ENCODE measurements at places on chromosomes 6 and 20.

GRCh38 chr20:24957326-24958016 lies 8.4 kb downstream of the CST7 start:
- no peak for DNase-seq

DNA sequence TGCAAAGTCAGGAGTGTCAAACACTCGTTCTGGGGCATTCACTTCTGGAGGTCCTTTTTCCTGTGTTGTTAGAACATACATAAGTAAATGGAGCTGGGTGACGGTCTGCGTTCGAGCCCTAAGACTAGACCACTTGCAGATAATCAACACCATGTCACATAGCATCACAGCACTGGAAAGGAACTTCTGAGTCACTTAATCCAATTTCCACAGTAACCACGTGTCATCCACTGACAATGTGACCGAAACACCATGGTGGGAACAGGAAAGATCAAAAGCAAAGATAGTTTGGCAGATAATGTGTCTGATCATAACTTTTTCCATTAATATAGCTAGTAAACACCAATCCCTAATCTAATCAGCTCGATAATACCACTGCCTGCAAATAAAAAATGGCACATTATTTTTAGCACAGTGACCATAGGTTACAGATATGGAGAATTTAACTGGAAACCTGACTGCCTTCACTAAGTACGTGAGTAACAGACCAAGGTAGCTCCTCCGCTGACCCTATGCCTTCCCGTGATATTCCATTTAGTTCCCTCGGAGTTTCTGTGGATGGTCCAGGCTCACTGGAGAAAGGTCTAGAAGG lies 34.8 kb downstream of the WRNIP1 start:
- DNase-seq = no peak

- DNase-seq = no peak
These were observed 26.4 kb downstream of the FRK start for GRCh38 chr6:116034327-116034726.

- DNase-seq = peak; percentile 41
These were observed 321.5 kb upstream of the MAN1A1 start for GRCh38 chr6:119671105-119671504.

GRCh38 chr6:114638341-114638740 lies 295.5 kb upstream of the HS3ST5 start:
- DNase-seq = no peak

DNA sequence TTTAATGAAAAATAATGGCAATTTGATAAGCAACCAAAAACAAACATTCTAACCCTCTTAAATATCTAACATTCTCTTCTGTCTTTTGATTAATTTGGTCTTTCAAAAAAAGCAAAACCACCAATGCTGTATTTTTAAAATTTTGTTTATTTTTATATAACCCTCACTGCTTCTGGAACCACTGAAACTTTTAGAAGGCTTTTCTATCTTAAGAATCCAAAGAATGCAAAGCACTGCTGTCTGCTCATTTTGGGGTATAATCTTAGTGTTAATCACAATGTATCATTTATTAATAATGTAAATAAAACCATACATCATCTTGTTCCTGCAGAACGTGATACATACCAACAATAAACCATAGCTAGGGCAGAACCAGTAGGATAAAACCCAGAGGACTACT lies 14.0 kb downstream of the STK38 start:
- no peak for DNase-seq

GRCh38 chr20:32144898-32145662 lies 35.6 kb downstream of the TM9SF4 start:
- no peak for DNase-seq

DNA sequence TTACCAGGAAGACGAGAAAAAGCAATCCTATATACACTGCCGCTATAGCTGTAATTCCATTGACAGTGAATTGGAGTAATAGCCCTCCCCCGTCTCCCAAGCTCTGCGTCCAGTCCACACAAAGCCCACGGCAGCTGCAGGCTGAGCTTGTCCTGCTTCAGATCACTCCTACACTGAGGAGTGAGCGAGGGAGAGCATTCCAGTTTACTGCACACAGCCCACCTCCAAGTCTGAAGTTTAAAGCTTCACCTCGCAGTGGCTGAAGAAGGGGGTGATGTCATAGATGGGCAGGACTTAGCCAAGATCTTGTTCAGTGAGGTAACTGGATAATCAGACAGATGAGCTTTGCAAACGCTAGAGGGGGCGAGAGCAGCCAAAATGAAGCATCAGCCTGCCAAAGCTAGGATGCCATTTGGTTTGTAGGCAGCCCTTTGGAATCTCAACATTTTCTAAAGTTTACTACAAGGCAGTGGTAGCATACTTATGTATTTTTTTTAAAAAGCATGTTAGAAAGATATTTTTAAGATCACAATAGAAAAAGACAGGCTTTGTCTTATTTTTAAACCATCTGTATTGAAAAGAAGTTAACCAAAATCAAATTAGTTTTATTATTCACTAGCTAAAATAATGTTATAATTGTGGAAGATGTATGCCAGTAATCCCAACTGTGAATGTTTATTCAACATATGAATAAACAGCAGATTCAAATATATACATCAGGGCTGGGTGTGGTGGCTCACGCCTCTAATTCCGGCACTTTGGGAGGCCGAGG lies at the start of gene FLRT3:
FLRT3 (minus strand) TSS at position 213 of the 772 bp plus-strand sequence. CDS start 10,106 bp downstream, outside the sequence.
- peak; percentile 89 for DNase-seq

- DNase-seq = no peak
These were observed 59.8 kb downstream of the SMLR1 start for GRCh38 chr6:130886966-130887365.

DNA sequence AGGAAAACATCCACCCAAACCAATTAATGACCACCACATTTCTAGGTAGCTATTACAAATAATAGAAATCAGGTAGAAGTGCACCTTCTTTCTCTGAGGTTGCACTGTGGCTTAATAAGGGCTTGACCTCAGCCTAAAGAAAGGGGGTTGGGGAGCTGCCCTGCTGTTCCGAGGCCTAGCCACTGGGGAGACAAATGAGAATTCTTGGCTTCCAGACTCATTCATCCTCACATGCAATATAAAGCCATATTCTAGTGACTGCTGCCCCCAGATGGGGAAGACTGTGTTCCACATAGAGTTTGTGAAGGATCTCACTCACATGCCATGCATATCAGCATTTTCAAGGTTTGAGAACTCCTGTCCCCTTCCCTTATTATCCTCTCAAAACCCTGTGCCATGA lies 22.9 kb downstream of the SAYSD1 start:
- DNase-seq = no peak
